ENCODE measurements at places on chromosomes 3 and 15.

- DNase-seq: no peak
These were observed 178.2 kb upstream of the GOLIM4 start for GRCh38 chr3:168273917-168274316.

- no peak for DNase-seq
These were observed 102.9 kb downstream of the SEMA6D start for GRCh38 chr15:47820057-47820746.

DNA sequence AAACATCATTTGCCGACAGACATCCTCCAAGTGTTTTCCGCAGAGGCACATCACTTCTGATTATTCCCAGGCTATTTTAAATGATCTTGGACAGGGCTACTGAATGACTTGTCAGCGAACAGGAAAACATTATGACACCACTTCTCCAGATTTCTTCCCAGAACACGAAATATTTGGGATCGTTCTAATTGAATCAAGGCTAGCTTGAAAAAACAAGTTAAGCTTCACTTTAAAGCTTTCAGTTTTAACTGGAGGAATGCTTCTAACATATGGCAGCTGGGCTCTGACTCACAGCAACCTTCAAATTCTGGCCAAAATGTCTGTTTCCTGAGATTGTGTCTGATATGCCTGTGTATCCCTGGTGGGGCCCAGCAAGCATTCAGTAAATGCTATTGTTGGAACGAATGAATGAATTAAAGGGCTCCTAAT lies 127.0 kb upstream of the ICE2 start:
- no peak for DNase-seq

GRCh38 chr3:42732829-42733459 lies 30.3 kb upstream of the HHATL start:
- DNase-seq: no peak

- no peak for DNase-seq
These were observed 14.1 kb downstream of the WDR53 start for GRCh38 chr3:196554205-196554604.

All from keratinocyte (primary cell).